Anterior cingulate cortex (tissue), 58 donors: ENCODE measurements at places on chromosomes 12 and 14.

DNA sequence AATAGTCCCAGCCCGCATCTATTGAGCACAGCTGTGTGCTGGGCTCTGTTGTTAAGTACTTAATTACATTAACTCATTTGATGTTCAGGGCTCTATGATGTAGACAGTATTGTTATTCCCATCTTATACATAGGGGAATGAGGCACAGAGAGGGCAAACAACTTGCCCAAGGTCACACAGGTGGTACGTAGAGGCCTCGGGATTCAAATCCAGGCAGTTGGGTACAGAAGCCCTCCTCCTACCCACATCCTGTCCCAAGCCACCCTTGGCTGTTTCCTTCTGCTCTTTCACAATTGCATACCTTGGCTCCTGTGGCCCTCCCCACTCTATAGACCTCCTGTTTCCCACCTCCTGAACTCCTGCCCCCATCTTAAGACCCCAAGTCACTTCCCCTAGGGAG is 10.0 kb upstream of the GPR68 start:
- no peak for DNase-seq

- DNase-seq: no peak
Measured at GRCh38 chr12:1995205-1995896, 8.9 kb downstream of the DCP1B start.

GRCh38 chr12:117036046-117036445 is 63.2 kb downstream of the TESC start:
- DNase-seq: no peak

GRCh38 chr12:106147956-106148355 is 9.2 kb upstream of the NUAK1 start:
- DNase-seq: peak; percentile 61

DNA sequence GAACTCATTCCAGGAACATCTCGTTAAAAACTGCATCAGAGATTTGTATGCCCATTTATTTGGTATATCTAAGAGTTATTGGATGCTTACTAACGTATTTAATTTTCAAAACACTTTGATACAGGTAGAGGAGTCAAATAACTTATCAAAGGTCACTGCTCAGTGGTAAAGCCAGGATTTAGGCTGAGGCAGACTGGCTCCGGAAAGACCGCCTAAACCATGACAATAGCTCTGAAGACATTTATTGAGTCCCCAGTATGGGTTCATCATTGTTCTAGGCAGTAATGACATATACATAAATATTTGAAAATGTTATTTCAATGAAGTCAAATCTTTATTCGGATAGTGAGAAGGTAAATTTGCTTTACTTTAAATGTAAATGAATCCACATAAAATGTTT is 30.3 kb downstream of the WBP11 start:
- DNase-seq: no peak

DNA sequence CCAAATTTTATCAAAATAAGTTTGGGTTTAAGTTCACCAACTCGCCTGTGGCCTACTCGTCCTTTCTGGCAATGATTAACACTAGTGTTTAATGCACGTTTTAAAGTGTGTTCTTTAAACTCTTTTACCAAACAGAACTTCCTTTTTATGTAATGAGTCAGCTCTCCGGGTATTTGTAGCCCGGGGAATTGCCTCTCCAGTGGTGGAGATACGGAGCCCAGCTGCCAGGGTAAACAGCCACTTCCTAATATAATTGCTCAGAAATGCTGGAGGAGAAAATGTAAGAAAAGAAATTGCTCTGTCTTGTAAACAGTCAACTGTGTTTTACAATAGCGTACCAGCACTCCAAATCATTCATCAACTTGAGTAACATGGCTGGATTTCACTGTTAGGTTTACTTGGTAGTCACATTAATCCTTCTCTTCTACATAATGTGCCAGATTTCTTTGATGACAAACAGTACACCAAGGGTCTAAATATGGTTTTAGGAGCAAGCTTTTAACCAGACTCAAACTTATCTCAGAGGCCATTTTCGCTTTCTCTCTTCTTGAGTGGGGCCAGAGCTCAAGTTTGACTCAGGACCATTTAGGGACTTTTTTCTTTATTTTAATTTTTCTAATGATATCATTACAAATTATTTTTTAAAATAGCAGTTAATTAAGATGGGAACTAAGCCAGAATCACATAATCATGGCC is 101.2 kb upstream of the SLC38A2 start:
- no peak for DNase-seq

DNA sequence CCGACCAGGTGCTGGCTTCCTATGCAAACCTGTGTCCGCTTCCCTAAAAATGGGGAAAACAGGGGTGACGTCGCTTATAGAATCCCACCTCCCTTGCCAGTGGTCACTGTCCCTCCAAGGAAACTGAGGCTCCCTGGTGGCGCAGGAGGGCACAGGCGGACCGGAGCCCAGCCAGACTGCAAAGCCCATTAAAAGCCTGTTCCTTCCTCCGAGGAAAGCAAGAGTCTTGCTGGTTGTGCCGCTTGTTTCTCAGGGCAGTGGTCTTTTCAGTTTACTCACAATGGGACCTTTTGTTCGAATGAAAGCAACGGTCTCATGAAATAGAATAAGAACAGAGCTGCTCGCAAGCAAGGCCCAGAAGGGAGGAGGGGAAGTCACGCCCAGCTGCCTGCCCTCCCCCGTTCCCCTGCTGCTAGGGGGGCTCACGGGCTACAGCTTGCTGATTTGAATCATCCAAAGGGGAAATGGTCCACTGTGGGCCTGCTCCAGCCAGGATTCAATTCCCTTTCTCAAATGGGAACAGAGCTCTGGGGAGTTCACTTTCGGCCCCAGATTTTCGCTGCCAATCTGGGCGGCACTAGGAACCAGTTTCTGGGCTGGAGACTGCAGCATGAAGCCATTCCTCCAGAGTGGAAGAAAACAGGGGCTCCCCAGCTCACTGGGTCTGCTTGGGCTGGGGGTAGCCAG is 4.6 kb upstream of the SELPLG start:
- peak; percentile 76 for DNase-seq

- DNase-seq: no peak
Measured at GRCh38 chr14:33369041-33369440, 430.4 kb downstream of the NPAS3 start.

- DNase-seq: no peak
Measured at GRCh38 chr12:76738824-76739579, 24.9 kb upstream of the ZDHHC17 start.

GRCh38 chr12:103742349-103742932 is 98.6 kb downstream of the NT5DC3 start:
- no peak for DNase-seq

DNA sequence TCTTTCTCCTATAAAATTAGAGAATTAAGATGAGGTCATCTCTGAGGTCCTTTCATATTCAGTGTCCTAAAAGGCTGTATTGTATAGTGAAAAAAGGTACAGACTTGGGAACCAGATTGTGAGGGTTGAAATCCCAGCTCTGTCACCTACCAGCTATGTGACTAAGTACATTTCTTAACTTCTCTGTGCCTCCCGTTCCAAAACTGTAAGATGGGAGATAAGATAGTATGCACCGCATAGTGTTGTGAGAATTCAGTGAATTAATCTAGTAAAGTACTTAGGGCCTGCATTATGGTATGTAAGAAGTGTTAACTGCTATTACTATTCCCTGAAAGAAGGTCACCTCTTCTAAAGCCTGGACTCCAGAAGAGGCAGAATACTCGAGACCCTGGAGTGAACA is 60.6 kb downstream of the GNG2 start:
- no peak for DNase-seq

GRCh38 chr12:120955232-120955631 is 23.1 kb upstream of the HNF1A start:
- no peak for DNase-seq

DNA sequence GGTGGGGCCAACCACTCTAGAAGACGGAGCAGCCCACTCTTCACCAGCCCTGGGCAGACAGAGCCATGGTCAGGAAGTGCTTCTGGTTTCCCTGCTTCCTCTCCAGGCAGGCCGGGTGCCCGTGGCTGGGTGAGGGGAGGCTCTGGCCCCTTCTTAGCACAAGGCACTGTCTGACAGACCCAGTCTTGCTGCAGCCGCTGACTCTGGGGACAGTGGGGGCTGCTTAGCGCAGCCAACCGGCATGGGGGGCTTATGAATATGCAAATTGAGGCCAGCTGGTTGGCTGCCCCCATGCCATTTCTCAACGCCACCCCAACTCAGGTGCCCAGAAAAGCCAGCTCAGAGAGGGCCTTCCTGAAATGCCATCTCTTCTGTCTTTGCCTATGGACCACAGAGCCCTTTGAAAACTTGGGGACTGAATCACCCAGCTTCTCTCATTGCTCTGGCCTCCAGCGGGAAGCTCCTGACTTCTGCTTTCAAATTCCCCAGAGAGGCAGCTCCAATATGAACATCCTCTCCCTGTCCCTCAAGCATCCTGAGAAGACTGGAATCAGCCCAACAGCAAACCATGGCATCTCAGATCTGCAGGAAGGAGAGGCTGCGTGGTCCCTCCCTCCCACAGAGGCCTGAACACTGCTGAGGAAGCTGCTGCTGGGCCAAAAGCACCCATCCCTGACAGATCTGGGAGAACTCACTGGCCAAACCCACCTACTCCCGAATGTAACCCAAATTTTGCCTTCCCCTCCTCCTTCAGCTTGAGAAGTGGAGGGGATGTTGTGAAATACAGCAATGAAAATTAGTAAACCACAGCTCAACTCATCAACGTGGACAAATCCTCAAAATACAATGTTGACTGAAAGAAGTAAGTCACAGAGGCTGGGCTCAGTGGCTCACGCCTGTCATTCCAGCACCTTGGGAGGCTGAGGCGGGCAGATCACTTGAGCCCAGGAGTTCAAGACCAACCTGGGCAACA is at the start of gene PROX2:
Gene PROX2 (minus strand): TSS at position 205 of the 973 bp plus-strand sequence. CDS start 12,311 bp downstream, outside the sequence.
- peak; percentile 9 for DNase-seq

DNA sequence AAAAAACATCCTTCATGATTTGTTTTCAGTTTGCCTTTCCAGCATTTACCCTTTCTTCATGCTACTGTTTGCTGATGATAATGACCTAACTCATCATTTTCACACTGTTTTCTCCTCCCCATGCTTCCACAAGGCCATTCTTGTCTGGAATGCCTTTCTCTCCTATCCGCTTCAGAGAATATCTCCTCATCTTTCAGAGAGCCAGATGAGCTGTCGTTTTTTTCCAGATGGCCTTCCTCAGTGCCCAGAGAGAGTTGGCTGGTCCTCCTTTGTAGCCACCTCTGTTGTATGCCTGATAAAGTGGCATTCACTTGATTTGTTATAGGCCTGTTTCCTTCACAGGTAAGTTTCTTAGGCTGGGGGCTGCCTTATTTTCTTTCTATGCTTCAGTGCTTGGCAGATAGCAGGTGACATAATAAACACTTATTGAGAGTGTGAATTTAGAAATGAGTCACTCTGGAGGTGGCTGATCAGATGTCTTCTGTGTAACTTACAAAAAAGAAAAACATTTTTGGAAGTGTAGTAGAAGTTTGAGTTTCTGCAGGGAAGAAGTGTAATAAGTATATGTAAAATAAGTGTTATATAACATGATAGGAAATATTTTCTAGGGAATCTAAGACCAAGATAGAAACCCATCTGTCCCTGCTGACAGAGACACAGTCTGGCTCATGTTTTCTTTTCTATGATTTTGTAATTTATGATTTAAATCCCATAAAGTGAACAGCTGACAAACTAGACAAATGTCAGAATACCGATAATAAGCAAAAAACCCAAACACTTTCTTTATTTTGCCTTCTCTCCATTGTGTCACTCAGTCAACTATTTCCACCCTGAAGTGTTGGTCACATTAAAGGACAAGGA is 174.5 kb downstream of the DACT1 start:
- no peak for DNase-seq

GRCh38 chr14:33369972-33370371 is 431.3 kb downstream of the NPAS3 start:
- DNase-seq: no peak

GRCh38 chr12:6914947-6915788 is 788 bp downstream of the ENO2 start:
- DNase-seq: no peak

GRCh38 chr12:91921555-91921954 is 224.1 kb downstream of the BTG1 start:
- DNase-seq: no peak

DNA sequence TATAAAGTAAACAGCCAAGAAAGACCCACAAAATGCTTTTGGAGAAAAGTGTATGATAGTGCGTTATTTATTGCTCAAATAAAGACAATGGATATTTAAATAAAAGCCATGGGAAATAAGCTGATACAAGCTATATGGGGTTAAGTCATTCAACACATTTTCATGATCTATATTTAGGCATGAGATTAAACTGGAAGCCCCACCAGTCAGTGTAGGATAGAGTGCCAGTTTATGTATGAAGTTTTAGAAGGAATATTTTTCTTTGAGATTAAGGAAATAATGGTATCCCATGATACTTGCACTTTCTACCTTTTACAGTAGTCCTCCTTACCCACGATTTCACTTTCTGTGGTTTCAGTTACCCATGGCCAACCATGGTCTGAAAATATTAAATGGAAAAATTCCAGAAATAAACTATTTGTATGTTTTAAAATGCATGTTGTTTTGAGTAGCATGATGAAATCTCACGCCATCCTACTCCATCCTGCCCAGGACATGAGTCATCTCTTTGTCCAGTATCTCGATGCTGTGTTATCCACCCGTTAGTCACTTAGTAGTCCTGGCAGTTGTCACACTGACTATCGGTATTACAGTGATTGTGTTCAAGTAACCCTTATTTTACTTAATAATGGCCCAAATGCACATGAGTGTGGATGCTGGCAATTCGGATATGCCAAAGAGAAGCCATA is 22.3 kb downstream of the SYT1 start:
- DNase-seq: no peak

DNA sequence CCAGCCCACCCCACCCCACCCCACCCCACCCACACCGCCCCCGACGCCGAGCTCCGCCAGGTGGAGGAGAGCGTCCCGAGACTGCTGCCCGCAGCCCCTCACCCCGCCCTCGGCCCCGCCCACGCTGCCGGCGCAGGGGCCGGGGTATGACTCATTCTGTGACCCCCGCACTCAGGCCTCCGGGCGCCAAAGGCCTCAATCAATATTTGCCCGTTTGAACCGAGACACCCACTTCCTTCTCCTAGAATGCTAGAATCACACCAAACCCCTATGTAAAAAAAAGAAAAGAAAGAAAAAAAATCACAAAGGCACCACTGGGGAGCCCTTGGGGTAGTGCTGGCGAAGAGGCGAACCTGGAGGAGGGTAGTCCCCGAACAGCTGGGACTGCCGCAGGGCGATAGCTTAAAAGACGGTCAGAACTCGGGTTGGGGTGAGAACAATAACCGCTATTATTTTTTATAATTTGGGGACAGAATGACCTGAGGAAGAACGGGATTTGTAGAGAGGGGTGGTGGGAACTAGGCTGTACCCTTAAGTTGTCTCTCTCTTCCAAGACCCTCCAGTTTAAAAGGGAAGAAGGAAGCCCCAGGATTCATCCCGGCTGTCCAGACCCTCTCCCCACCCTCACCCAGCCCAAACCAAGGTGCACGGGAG is 894 bp downstream of the KRT8 start:
- DNase-seq: no peak

- DNase-seq: no peak
Measured at GRCh38 chr14:22994762-22995275, 12.5 kb upstream of the AJUBA start.

GRCh38 chr14:75003250-75004027 is 718 bp downstream of the EIF2B2 start:
- no peak for DNase-seq

- no peak for DNase-seq
Measured at GRCh38 chr12:6620137-6620884, 13.1 kb upstream of the CHD4 start.
